NCI-H187 (cell line): ENCODE measurements at places on chromosomes 7 and 10.

GRCh38 chr7:92699560-92699959 is 109.4 kb upstream of the FAM133B start:
- DNase-seq = no peak

DNA sequence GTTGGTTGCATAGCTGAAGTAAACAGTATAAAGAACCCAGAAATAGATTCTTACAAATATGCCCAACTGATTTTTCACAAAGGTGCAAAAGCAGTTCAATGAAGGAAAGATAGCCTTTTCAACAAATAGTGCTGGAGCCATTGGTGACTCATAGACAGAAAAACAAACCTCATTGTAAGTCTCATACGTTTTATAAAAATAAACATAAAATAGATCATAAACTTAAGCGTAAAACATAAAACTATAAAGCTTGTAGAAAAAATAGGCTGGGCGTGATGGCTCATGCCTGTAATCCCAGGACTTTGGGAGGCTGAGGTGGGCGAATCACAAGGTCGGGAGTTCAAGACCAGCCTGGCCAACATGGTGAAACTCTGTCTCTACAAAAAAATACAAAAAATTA is 318.8 kb upstream of the IGFBP3 start:
- no peak for DNase-seq

DNA sequence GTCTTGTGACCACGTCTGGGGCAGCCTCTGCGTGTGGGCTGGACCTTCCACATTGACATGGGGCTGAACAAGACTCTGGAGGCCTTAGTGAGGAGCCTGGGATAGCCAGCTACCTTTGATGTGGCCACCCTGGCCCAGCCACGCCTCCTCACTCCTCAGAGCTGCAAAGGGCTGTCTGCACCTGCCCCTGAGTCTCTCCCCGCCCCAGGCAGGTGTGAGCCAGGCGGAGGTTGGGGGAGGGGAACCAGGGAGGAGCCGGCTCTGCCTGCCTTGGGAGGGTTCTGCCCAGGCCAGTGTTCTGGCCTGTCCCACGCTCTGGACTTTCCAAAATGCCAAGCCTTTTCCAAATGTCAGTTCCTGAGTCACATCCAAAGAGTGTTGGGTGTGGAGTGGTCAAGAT is 72.2 kb downstream of the GTF2IRD1 start:
- DNase-seq = peak; percentile 97

DNA sequence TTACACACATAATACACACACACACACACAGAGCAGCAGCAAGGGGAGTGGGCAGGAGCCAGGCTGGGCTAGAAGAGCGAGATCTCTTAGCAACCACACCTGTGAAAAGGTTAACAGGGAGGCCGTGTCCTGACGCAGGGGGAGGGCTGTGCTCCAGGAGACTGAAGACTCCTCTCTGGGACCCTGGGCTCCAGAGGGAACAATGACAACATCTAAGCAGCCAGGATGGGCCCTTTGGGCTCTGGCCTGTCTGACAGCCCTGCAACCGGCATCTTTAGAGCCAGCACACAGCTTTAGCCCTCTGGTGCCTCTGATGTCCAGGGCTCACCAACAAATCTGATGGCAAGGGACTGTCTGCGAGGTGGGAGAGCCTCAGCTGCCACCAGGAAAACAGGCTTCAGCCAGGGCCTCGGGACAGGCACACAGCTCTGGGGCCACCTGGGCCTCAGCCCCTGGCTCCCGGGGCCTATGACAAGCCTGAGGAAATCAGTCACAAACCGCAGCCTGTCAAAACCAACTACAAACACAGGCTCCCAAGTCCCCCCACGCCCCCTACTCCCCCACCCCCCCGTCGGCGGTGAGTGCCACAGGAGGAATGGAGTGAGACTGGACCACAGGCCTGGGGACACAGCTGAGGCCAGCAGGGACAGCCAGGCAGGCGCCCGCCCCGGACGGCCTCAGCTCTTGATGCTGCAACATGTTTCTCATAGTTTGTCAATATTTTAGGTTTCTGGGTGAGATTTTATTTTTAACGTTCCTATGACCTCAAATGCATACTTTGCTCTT is 102.8 kb downstream of the TNS3 start:
- DNase-seq = no peak

DNA sequence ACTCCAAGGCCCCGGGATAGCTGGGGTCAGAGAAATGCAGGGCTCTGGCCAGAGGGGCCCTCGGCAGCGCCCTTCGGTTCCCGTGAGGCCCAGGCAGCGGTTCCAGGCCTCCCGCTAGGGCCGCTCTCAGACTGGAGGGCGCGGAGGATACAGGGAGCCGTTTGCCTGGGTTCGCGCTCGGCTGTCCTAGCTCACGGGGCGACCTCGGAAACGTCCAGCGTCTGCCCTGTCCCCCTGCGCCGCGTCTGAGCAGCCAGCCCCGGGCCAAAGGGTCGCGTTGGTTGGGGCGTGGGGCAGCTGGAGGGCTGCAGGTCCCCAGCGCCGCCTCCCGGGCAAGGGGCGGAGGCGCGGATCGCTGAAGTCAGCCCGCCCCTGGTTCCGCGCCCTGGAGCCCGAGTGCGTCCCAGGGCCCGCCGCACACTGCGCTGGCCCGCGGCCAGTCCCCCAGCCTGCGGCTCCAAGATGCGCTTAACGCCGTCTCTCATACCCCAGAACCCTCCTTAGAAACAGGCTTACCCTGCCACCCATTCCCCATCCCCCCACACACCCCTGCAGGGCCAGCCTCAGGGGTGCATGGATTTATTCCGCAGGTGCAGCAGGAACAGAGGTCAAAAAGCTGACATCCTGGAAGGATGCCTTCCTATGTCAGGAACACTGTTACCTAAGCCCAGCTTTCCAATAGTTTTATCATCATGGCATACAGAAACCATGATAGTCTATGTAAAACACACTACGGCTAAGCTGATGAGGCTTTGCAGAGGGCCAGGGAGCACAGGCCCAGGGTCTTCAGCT is 22.1 kb upstream of the OPN4 start:
- no peak for DNase-seq

- no peak for DNase-seq
These were observed 2.8 kb upstream of the AHCYL2 start for GRCh38 chr7:129222064-129222463.

- no peak for DNase-seq
These were observed 80.4 kb downstream of the NRBF2 start for GRCh38 chr10:63213489-63213888.

DNA sequence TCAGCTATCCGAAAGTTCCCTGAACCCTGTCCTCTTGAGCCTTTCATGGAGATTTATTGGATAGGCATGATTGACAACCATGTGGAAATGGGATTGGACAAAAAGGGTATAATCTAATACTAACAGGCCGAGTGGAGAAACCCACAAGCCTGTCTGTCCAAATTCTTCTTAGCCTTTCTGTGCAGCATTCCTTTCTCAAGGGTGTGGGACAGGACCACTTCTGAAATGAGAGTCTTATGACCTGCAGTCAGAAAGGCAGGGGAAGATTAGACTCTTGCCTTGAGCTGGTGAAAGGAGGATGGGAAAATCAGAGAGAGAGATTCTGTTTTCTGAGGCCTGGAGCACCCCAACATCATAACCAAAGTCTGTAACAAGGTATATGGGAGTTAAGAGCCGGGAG is 85.5 kb downstream of the MAPK8 start:
- DNase-seq = no peak

- no peak for DNase-seq
These were observed 22.3 kb upstream of the PRRT4 start for GRCh38 chr7:128383776-128384175.

- no peak for DNase-seq
These were observed 31.2 kb upstream of the GPR37 start for GRCh38 chr7:124796771-124797170.

- DNase-seq = peak; percentile 81
These were observed 257.6 kb downstream of the PLXNA4 start for GRCh38 chr7:132318352-132319318.

DNA sequence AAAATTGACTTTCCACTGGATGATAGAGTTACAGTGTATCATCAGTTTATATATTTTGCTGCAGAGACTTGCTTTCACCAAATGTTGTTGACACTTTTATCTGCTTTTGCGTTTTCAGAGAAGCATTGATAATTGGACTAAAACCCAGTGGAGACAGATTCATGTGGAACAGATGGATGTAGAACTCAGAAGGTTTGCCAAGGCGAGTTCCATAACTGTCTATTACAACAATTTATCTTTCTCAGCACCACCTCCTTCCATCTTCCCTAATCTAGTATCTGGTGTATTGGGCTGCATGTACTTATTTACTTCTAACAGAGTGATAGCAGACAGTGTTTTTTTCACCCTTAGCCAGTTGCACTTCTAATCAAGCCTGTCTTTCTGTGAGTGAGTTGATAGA is 73.3 kb downstream of the DNAH11 start:
- DNase-seq = no peak

- DNase-seq = no peak
These were observed 61.8 kb upstream of the C10orf90 start for GRCh38 chr10:126732308-126732707.

DNA sequence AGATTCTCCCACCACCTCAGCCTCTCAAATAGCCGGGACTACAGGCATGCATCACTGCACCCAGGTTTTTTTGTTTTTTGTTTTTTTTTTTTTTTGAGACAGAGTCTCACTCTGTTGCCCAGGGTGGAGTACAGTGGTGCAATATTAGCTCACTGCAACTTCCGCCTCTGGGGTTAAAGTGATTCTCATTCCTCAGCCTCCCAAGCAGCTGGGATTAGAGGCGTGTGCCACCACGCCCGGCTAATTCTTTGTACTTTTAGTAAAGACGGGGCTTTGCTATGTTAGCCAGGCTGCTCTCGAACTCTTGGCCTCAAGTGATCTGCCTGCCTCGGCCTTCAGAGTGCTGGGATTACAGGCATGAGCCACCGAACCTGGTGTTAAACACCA is 107.5 kb upstream of the KIF5B start:
- no peak for DNase-seq

DNA sequence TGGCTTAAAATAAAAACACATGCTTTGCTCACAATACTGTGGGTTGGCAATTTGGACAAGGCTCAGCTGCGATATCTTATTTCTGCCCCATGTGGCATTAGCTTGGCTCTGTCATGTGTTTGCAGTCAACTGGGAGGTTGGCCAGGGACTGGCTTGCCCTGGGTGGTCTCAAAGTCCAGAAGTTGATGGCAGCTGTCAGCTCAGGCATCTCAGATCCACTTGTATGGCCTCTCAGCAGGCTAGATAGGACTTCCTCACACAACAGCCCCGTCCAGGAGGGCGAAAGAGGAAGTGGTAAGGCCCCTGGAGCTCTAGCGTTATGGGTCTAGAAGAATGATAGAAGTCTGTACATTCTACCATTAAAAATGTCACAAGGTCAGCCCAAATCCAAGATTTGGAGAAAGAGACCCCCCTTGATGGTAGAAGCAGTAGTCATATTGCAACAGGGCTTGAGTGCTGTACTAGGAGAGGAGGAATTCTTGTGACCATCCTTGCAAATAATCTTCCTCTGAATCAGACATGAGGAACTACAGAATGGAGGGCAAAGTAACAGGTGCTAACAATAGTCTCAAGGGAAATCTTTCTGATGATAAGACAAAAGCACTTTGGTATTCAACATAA is 166.2 kb downstream of the FAM107B start:
- DNase-seq = no peak

GRCh38 chr7:116713918-116714317 is 41.9 kb downstream of the MET start:
- DNase-seq = no peak

GRCh38 chr7:134302120-134302519 is 14.6 kb downstream of the SLC35B4 start:
- DNase-seq = no peak

- DNase-seq = no peak
These were observed 66.4 kb downstream of the HK1 start for GRCh38 chr10:69344591-69345252.

DNA sequence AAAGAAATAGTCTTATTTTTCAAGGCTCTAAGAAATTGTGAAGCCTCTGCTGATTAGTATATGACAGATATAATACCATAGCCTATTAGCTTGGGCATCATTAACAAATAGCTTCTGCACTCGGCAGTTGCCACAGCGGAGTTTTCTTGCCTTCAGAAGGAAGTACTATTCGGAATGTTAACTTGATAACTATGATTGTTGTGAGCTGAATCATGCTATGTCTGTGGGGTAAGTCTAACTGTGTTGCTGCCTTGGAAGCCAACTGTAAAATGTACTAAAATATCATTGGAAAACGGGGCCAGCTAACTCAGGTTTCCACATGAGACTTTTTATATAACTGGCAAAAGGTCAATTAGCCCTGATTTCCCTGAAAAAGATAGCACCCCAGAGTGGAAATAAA is 93.2 kb downstream of the TWIST1 start:
- no peak for DNase-seq

- DNase-seq = no peak
These were observed 217.3 kb upstream of the HABP2 start for GRCh38 chr10:113335592-113335991.

DNA sequence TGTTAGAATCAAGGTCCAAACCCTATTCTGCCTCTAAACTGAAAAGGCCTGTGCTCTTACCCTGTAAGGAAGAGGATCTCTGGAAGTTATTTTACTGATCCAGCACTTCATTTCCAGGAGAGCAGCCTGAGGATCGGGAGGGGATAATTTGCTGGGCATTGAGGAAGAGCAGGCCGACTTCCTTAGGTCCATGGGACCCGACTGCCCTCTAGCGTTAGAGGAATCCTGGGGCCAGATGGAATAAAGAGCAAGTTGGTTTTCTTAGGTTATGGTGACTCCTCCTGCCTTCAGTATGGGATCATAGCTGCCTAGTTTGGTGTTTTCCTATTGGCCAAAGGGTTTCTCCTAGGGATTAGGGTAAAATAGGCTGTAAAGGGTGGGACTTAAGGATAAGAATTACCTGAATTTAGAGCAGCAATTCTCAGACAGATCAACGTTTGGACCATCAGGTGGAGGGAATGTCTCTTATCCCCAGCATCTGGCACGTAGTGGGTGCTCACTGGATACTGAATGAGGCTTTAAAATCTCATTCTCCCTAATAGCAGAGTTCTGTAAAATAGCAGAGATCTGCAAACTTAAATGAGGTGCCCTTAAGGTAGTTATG is 40.0 kb upstream of the SORBS1 start:
- DNase-seq = peak; percentile 59

GRCh38 chr7:144517749-144518148 is 114.3 kb upstream of the NOBOX start:
- DNase-seq = no peak

- DNase-seq = no peak
These were observed 21.2 kb downstream of the CALML5 start for GRCh38 chr10:5477948-5478693.

- no peak for DNase-seq
These were observed 252.1 kb downstream of the DOCK4 start for GRCh38 chr7:111954056-111954455.
